ENCODE measurements at places on chromosomes 6 and 20. TPM values are rescaled to one million over a fixed set of nuclear protein-coding genes. Genes with fewer than 3 reads are reported as not detected.

Gene TBX18
- polyA plus RNA-seq, result 10.1 TPM

DNA sequence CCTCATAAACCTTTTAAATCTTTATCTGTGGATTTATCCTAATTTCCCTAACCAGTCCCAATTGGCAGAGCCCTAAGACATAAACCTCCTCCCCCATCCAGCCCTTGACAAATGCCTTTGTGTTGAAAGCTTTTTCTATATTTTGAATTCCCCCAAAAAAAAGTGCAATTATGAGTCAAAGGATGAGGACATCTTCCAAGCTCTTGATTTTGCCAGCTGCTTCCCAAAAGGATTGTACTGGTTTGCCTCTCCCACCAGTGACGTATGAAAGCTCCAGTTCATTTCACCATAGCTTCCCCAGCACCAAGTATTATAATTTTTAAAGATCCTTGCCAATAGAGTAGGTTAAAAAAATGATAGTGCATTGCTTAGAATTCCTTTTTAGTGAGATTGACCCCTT is 38.9 kb downstream of the SIRPA start:
- no peak for DNase-seq

GRCh38 chr20:5171790-5172164 is 45.0 kb downstream of the CDS2 start:
- no peak for DNase-seq

- DNase-seq, result no peak
Observed at GRCh38 chr6:158609455-158610155, 34.9 kb downstream of the DYNLT1 start.

DNA sequence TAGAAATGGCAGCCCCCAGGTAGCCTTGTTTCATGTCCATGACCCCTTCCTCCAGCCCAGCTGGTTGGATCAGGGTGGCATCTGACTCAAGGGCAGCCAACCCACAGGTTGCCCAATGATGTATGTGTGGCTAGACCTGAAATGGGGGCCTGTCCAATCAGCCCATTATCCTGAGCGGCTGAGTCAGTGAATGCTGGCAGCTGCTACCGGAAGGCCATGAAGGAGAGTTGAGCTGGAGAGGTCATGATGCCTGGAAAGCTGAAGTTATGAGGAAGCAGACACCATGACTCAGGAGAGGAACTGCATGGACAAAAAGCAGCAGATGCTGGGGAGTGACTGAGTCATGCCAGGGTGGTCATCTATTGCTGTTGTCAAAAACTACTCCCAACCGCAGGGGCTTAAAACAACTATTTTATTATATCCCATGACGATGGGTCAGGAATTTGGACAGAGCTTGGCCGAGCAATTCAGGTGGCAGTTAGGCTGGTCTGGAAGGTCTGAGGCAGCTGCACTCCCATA is 67.3 kb downstream of the MDGA1 start:
- no peak for DNase-seq

DNA sequence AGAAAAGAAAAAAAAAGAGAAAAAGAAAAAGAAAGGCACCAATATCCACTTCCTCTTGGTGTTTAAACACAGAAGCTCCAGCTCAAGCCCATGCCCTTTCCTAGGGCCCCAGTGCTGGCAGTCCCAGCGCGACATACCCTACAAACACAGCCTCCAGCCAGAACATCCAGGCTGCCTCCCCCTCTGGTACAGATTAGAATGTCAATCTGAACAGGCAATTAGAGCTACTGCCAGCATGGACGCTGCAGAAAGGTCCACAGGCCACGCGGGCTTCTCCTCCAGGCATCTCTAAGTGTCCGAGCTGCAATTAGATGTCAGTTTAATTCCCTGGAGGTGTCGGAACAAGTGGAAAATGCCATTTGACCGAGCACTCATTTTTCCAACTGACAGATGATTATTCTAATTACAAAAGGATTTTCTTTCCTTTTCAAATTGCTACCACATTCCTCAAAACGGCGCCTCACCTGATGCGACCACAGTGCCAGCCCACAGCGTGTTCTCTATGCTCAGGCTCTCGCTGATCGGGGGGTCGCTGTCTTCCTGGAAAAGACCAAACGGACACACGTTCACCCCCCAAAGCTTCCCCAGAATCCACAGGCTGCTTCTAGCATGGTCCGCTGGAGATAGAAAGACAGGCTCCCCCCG is 79.5 kb downstream of the ATP9A start:
- DNase-seq, result no peak

Gene FAM83C
- polyA plus RNA-seq, result not detected

- peak; percentile 66 for DNase-seq
Observed at GRCh38 chr6:30453508-30454116, 35.7 kb upstream of the HLA-E start.

Gene NKX2-2
- polyA plus RNA-seq, result not detected

- no peak for DNase-seq
Observed at GRCh38 chr6:122048570-122048969, 350.9 kb upstream of the HSF2 start.

GRCh38 chr6:166814390-166814789 is 142.0 kb downstream of the RNASET2 start:
- DNase-seq, result no peak

GRCh38 chr6:159214281-159214680 is 45.1 kb downstream of the FNDC1 start:
- DNase-seq, result no peak

DNA sequence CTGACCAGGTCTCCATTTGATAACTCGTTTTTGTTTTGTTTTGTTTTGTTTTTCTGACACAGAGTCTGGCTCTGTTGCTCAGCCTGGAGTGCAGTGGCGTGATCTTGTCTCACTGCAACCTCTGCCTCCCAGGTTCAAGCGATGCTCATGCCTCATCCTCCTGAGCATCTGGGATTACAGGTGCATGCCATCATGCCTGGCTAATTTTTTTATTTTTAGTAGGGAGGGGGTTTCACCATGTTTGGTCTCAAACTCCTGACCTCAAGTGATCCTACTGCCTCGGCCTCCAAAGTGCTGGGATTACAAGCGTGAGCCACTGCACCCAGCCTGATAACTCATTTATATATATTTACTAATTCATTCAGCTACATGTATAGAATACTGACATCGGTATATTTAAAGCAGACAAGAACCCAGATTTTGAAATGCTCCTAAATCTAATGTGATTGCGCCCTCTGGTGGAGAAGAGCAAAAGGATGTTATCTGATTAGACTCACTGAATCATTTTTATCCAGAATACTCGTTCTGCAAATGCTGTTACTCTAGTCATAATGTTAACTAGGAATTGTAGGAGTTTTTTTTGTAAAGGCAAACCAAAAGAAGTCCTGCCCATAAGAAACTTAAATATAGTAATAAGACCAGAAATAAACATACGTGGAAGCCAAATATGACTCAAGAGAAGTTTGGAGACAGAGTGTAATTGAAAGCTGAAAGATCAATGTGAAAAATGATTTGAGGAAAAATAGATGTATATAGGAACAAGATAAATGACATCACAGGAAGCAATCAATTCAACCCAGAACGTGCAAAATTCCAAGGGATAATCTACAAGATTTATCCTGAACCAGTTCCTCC is 5.3 kb upstream of the COL12A1 start:
- no peak for DNase-seq

Gene PRSS16
- polyA plus RNA-seq, result 0.49 TPM

Gene OR2H2
- polyA plus RNA-seq, result 0.11 TPM

Gene CNBD2
- 0.91 TPM for polyA plus RNA-seq

Gene TGM2
- polyA plus RNA-seq, result 40.4 TPM

DNA sequence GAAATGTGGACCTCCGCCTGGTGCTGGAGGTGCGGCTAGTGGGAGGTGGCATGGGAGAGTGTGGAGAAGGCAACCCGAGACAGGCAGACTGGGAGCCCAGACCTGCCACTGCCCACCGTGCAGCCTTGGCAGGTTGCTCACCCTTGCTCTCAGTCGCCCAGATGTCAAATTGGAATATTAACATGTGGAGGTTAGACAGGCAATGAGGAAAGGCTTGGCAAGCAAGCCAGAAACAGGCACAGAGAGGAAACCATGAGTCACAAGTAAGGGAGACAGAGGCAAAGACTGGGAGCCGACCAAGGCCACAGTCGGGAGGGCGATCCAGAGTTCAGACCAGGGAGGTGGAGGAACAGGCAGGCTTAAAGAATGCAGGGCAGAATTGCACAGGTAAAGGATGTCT is 178.2 kb downstream of the FOXC1 start:
- DNase-seq, result no peak

GRCh38 chr6:145531032-145531431 is 204.3 kb downstream of the EPM2A start:
- DNase-seq, result no peak

Gene AVP
- polyA plus RNA-seq, result 0.64 TPM

DNA sequence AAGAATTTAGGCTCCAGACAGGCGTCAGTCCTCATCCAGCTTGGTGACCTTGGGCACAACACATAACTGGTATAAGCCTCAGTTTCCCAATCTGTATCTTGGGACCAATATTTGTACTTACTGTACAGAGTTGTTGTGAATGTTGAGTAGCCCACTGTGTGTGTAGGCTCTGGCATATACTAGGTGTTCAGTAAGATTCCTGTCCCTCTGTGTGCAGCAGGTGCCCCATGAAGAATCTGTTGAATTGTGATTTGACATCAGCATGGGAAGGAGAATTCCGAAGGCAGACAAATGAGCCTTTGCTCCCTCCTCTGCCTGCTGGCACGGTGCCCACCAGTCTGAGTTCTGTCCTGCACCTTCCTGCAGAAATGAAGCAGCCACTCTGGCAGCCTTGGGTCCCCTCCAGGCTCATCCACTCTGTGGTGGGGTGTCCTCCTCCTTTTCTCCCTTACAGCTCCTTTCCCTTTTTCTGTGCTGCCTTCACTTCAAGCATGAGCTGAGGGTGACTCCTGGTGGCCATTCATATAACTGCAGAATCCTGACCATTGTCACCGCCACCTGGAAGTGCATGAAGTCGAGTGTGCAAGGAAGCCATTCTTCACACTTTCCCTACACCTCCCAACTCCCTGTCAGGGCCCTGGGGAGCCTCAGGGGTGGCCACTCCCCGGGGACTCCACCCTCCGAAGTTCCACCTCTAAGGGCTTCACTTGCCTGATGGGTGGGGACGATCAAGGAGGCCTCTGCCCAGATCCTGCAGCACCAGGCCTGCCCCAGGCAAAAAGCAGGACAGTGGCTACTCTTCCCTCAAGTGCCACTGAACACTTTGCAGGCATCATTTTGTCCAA is 48.2 kb downstream of the MRPL14 start:
- DNase-seq, result no peak

GRCh38 chr6:93992976-93993375 is 573.6 kb upstream of the EPHA7 start:
- no peak for DNase-seq

Gene TMEM200A
- 31.2 TPM for polyA plus RNA-seq

GRCh38 chr6:30397697-30398096 is 52.7 kb downstream of the RPP21 start:
- DNase-seq, result no peak

Gene SIRPG
- polyA plus RNA-seq, result not detected

GRCh38 chr6:151325075-151326050 is 66.0 kb downstream of the ZBTB2 start:
- peak; percentile 51 for DNase-seq

GRCh38 chr20:41734506-41734945 is 116.3 kb upstream of the CHD6 start:
- peak; percentile 13 for DNase-seq

Gene LY6G6C
- 0.26 TPM for polyA plus RNA-seq

GRCh38 chr6:100948381-100949133 is 67.4 kb upstream of the ASCC3 start:
- DNase-seq, result no peak

- DNase-seq, result peak; percentile 65
Observed at GRCh38 chr6:151160929-151161757, 78.6 kb upstream of the AKAP12 start.

- DNase-seq, result no peak
Observed at GRCh38 chr6:169794317-169795055, 43.1 kb downstream of the ERMARD start.

DNA sequence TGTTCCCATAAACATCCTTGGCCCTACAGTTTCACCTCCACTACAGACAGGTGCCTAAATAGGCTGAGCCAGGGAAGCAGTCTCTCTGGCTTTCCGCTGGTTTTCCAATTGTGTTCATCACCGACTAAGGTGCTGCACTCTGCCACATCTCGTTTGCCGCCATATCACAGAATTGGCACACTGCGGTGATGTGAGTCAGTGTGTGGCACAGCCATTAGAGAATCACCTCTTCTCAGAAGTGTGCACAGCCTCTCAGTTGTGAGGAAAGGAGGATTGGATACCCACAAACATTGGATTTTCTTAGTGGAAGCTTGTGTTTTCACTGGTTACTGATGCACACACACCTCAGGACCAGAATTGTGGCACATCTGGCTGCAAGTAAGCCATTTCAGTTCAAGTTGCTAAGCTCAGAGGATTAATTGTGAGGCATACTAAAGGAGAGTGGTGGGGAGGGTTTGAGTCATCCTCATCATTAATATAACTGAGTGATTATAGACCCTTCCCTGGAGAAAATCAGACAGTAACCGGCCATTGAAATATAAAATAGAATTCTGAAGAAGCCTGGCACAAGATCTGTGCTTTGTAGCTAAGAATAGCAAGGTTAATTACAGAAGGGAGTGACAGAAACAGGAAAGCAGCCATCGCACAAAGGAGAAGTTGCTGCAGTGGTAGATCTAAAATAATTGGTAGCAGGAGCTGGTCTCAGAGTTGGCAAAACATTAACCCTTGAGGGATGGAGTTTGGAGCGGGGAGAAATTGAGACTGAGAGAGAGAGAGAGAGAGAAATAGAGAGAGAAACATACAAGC is 506.9 kb downstream of the LMBRD1 start:
- DNase-seq, result no peak

GRCh38 chr6:5599127-5599526 is 337.8 kb downstream of the FARS2 start:
- no peak for DNase-seq

GRCh38 chr6:165222315-165223025 is 86.9 kb downstream of the C6orf118 start:
- DNase-seq, result no peak

DNA sequence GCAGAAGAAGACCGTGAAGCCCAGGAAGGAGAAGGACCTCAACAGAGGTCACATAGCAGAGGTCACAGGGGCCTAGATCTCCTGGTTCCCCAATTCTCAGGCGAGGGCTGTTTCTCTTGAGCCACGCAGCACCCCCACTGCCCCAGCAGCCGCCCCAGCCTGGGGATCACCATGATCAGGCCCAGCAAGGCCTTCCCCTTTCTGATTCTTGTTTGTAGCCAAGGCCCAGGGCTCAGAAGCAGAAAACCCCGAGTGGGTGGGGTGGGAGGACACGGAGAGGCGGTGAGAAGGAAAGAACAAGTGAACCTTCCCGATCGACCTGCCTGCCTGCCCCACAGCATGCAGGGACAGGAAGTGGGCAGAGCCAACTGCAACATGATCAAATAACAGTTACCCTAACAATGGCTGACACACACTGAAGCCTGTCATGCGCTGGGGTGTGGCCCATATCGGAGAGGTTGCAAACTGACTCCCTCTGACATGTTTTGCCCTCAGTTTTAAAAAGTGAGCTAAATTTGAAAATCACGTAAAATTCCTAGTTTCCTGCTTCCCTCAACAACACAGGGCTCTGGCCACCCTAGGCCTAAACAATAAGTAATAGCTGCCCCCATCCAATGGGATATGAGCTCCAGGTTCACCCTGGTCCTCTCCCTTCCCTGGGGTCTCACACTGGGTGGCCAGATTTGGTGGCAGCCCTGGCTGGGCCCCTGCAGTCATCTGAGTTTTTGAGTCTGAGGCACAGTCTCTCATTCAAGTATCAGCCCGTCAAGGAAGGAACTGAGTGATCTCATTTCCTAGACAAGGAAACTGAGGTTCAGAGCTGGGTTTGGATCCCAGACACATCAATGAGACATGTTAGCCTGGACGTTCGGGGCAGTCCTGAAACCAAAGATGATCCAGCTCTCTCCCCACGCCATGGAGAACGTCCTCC is 6.5 kb downstream of the PEDS1 start:
- DNase-seq, result no peak

Gene ARG1
- 1.4 TPM for polyA plus RNA-seq
